ENCODE measurements at places on chromosomes 1 and 21. TPM values are rescaled to one million over a fixed set of nuclear protein-coding genes. Genes with fewer than 3 reads are reported as not detected.

Gene PAPPA2
- total RNA-seq: 0.06 TPM

Gene TRIM45
- 11.5 TPM for total RNA-seq

Gene AHDC1
- total RNA-seq: 50.1 TPM

GRCh38 chr1:160405331-160405877 lies 5.0 kb downstream of the VANGL2 start:
- no peak for DNase-seq
- H3K27me3 ChIP-seq: peaks cover 17% of the 10 kb centered on the region
- no peak overlapping the region for H3K4me3 ChIP-seq
- H3K4me1 ChIP-seq: peaks cover 30% of the 10 kb centered on the region

DNA sequence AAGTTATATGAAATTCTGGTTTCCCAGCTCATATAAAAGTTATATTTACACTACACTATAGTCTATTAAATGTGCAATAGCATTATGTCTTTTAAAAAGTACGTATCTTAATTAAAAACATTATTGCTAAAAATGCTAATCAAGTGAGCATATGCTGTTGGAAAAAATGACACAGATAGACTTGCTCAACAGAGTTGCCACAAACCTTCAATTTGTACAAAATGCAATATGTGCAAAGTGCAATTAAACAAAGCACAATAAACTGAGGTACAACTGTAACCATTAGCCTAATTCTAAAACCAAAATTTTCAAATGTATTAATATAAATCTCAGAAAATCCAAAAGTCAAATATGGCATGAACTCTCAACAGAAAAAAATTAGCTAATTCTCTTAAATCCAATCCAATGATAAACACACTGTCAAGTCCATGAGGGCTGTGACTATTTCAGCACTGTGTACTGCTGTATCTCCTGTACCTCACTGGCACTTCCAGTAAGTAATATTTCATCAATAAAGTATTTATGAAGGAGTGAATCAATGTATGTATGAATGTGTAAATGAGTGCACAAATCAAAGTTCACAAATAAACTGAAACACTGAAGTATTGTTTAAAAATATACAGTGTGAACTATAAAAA lies 116.3 kb downstream of the AKT3 start:
- no peaks in the 10 kb centered on the region for H3K36me3 ChIP-seq
- no peak for DNase-seq
- no peaks in the 10 kb centered on the region for H3K27me3 ChIP-seq
- H3K27ac ChIP-seq: no peak overlapping the region
- H3K4me1 ChIP-seq: no peaks in the 10 kb centered on the region

DNA sequence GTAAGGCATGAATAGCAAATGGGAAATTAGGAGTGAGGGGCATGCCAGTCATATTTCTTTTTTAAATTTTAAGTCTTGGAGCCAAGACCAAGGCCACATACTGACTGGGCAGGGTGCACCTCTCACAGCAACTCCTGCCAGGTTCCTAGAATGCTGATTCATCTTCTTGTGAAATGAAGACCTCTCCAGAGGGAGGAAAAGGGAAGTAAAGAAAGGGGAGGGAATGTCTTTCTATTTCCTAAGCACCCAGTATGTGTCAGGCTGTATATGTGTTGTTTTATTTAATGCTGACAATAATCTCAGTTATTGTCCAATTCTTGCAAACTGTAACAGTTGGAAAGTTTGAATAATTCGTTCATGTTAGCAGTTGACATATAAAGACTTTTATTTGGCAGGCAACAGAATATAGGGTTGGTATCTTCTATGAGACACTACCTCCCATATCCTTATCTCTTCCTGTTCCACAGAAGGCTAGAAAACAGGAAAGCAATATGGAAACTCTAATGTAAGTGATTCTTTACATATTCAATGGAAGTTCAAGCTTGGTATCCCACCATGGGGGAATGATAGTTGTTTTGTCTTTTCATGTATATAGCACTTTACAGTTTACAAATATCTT lies 259.1 kb upstream of the USP24 start:
- H3K36me3 ChIP-seq: no peaks in the 10 kb centered on the region
- no peaks in the 10 kb centered on the region for H3K27me3 ChIP-seq
- H3K4me3 ChIP-seq: no peak overlapping the region
- H3K27ac ChIP-seq: no peak overlapping the region
- no peaks in the 10 kb centered on the region for H3K4me1 ChIP-seq
- DNase-seq: no peak

- peak overlapping the region; percentile 48 for H3K27ac ChIP-seq
- no peaks in the 10 kb centered on the region for H3K27me3 ChIP-seq
- no peak for DNase-seq
- H3K4me3 ChIP-seq: no peak overlapping the region
Observed at GRCh38 chr1:25664357-25665199, 48.0 kb downstream of the MAN1C1 start.
